ENCODE measurements at places on chromosomes 13 and 19.

GRCh38 chr13:46640843-46641242 lies 87.9 kb downstream of the LRCH1 start:
- DNase-seq = no peak

DNA sequence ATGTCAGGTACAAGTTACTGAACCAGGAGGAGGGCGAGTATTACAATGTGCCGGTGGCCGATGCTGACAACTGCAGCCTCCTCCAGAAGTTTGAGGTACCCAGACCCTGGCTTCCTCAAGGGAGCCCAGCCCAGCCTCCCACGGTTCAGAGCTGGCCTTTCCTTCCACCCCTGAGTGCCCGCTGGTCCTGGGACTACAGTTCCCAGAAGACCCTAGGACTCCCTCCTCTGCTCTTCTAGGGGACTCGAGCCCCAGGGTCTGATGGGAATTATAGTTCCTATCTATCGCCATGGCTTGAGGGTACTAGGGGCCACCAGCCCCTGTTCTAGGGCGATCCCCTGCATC lies 11.0 kb downstream of the PRKCG start:
- DNase-seq = no peak

DNA sequence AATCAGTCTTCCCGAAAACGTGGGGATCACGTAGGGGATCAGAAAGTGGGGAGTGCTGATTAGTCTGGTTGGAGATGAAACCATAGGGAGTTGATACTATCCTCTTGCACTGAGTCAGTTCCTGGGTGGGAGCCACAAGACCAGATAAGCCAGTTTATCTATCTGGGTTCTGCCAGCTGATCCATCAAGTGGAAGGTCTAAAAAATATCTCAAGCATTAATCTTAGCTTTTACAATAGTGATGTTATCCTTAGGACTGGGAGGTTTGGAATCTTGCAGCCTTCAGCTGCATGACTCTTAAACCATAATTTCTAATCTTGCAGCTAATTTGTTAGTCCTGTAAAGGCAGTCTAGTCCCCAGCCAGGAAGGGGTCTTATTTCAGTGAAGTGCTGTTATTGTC lies 2474.2 kb downstream of the PCDH9 start:
- no peak for DNase-seq

DNA sequence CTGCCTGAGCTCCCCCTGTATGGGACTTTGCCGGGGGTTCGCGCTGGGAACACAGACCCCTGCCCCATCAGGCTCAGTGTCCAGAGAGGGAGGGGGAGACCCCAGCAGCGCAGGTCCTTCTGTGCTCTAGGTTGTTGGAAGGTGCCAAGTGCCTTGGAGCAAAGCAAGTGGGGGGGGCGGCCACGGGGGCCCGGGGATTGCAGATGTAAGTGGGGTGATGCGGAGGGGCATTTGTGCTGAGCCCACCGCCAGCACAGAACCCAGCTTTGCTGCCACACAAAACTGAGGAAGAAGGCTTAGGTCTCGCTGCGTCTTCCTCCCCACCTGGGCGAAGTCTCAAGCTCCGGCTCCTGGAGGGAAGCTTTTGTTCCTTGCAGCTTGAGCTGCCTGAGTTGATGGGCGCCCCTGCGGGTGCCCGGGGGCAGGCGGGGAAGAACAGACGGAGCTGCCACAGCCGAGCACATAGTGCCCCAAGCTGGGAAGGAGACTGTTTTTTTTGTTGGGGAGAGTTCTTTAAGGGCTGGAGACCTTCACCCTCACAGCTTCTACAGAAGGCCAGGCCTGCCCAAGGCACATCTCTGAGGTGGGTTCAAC lies 1.5 kb upstream of the NTN5 start:
- DNase-seq = no peak

DNA sequence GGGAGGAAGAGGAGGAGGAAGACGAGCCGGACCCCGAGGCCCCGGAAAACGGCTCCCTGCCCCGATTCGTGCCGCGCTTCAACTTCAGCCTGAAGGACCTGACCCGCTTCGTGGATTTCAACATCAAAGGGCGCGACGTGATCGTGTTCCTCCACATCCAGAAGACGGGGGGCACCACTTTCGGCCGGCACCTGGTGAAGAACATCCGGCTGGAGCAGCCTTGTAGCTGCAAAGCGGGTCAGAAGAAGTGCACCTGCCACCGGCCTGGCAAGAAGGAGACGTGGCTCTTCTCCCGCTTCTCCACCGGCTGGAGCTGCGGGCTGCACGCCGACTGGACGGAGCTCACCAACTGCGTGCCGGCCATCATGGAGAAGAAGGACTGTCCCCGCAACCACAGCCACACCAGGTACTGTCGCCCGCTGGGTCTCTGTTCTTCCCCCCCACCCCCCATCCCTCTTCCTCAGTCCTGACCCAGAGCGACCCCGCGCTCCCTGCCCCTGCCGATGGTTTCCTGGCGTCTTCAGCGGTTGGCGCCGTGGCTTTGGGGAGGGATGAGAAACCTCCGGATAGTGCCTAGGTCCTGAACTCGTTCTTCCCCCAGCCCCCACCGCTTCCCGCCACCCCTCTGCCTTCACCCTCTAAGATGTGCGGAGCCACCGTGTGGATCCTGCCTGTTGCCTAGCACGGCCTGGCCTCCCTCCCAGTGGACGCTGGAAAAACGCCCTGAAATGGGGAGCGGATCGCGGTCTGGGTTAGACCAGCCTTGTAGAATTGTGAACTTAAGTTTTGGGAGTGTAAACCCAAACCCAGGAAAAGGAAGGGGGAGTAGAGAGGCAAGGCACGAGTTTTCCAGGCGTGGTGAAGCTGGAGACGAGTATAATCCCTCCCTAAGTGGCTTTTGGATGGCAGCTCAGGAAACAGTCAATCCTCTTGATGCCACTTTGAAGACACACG lies 1.5 kb downstream of the HS6ST3 start:
- peak; percentile 38 for DNase-seq

DNA sequence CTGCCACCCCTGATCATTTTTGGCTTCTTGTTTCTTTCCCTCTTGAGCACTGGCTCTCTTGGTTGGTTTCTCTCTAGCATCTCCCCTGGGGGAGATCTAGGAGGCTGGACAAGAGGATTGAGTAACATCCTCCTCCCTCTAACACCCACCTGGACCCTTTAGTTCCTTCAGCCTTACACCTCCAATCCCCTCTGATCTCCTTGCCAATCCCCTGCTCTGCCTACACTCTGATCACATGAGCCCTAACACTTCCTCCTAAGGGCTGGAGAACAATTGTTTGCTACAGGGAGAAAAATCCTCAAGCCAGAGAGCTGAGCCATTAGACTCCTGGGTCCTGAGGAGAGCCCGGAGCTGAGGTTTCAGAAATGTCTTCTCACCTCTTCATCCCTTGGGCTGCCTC lies 65.9 kb upstream of the ADGRL1 start:
- no peak for DNase-seq

- peak; percentile 6 for DNase-seq
These were observed 1.9 kb upstream of the SH2D3A start for GRCh38 chr19:6769006-6769619.

DNA sequence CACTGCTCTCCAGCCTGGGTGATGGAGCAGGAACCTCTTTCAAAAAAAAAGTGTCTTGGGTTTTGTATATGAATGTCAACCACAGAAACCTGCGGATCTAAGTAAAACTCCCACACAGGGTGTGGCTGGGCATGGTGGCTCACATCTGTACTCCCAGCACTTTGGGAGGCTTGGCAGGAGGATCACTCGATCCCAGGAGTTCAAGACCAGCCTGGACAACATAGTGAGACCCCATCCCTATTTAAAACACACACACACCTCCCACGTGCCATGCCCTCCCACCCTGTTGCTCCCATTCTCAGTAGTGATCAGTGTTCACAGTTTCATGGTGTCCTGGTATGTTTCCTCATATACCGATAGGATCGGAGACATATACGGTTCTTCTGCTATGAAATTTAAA lies 9.2 kb downstream of the TMED1 start:
- DNase-seq = no peak

- no peak for DNase-seq
These were observed 12.1 kb upstream of the CEACAM3 start for GRCh38 chr19:41784312-41784711.

DNA sequence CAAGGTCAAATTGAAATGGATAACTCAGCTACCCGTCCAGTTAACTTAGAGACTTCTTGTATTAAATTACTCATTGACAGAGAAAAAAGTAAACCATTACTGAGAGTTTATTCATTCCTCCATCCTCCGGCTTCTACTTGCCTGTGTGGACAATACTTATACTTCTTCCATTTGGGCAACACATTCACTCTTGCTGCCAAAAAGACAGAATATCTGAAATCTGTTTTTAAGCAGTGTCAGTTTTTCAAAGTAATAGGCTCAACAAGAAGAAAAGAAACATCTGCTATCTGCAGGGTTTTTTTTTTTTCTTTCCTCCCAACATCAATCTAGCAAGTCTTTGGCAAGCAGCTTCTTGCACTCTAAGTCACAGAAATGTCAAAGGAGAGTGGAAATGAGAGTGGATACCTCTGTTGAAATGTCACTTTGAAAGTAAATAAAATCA lies 1142.8 kb downstream of the PCDH9 start:
- DNase-seq = no peak

DNA sequence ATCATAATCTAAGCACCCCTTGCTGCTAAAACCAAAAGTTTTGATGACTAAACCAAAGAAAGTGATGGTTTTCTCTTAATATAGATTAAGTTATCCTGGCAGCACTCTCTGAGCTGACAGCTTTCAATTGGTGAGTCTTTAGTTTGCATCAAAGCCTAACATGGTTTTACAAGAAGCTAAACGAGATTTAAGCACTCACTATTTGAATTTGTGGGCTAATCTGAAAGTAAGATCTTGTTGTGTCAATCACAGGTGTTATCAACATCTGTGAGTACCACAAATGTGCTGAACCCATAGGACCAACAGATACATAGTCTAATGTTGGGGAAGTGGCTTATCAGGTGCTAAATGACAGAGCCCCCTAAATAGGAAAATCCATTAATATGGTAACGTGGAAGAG lies 223.9 kb downstream of the LHFPL6 start:
- no peak for DNase-seq

DNA sequence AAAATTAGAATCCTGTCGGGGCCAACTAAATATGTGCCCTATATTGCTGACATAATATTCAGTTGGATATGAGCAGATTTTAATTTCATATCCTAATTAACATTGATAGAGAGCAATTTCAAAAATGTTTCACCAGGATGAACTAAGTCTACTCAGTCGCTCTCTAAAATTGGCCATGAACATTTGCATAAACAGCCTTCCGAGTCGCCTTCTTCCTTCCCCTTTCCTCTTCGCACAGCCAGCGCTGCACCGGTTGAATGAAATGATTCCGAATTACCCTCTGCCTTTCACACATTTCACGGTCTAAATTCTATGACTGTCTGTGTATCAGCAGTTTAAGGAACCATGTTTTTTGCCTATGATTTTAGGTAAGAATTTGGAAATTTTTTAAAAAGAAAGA lies 413.7 kb downstream of the LIG4 start:
- DNase-seq = no peak

- DNase-seq = no peak
These were observed 30.3 kb downstream of the RASA3 start for GRCh38 chr13:114102131-114102520.

DNA sequence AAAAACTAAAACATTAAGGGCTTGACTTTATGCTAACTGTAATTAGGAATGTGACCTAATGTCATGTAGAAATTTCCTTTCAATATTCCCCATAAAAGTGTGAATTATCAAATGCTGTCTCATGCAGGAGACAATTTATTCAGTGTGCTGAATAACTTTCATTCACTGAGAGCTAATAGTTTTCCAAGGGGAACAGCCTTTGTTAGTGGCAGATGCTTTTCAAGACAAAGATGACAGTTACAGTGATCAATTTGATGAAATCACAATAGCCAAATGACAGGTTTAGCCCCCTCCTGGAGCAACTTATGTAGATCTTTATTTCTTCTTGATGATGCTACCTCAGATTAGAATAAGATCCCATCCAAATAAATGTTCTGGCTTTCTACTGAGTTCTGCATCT lies 275.5 kb downstream of the ITGBL1 start:
- peak; percentile 16 for DNase-seq

- DNase-seq = no peak
These were observed 4.9 kb downstream of the RCBTB2 start for GRCh38 chr13:48527955-48528354.

GRCh38 chr19:46546194-46546896 lies 50.7 kb upstream of the PNMA8B start:
- DNase-seq = peak; percentile 12

GRCh38 chr13:97360610-97361009 lies 73.4 kb upstream of the RAP2A start:
- no peak for DNase-seq

DNA sequence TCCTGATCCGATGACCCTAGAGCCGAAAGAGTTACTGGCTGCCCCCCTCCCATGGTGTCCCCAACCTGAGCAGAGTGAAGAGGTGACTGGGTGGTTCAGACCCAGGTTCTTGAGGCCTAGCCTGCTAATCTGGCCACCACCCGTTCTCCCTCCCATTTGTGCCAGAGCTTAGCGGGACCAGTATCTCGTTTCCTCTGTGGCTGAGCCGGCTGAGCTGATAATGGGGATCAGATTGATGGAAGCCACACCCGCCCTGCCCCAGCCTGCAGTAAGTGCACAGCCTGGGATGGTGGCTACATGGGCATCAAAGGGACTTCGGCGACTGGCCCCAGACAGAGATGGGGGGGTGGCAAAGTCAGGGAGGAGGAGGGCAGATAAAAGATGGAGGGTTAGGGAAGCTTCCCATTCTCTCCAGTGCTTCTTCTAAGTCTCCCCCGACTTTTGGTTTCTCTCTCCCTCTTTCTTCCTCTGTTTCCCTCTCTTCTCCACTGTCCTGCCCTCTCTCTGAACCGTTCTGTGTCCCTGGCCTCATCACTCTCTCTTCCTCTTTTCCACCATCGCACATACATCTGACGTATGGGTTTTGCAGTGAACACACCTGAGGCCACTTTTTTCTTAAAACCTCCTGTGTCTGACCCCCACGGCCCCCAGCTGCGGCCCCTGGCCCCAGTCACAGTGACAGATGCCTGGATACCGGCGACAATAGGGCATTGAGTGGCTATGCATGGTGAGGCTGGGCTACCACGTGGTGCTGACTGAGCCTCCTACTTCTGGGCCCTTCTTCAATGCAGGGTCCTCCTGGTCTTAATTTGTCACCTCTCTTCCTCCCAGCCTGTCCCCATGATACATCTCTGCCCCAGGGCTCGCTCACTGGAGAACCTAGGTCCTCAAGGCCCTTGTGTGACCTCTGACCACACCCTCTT lies 2.4 kb downstream of the ELAVL3 start:
- DNase-seq = peak; percentile 24

DNA sequence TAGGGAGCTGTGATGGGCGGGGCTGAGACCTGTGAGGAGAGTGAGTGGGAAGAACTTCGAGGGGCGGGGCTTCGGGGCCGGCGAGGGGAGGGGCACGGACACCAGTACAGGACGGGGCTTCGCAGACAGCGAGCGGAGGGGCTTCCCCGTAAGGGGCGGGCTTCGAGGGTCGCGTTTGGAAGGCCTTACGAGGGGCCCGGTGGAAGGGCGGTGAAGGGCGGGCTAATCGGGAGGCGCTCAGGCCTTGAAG lies 4.1 kb upstream of the EMP3 start:
- DNase-seq = peak; percentile 98

- DNase-seq = no peak
These were observed 44.9 kb upstream of the ITM2B start for GRCh38 chr13:48188131-48188530.

GRCh38 chr13:94886191-94886590 lies 173.8 kb upstream of the SOX21 start:
- no peak for DNase-seq

- DNase-seq = no peak
These were observed 82.7 kb downstream of the DLEU7 start for GRCh38 chr13:50760751-50761150.
